ENCODE measurements at places on chromosomes 12 and 14.
A peak's percentile ranks its signal among the peaks of the same experiment; 100 is the strongest.

DNA sequence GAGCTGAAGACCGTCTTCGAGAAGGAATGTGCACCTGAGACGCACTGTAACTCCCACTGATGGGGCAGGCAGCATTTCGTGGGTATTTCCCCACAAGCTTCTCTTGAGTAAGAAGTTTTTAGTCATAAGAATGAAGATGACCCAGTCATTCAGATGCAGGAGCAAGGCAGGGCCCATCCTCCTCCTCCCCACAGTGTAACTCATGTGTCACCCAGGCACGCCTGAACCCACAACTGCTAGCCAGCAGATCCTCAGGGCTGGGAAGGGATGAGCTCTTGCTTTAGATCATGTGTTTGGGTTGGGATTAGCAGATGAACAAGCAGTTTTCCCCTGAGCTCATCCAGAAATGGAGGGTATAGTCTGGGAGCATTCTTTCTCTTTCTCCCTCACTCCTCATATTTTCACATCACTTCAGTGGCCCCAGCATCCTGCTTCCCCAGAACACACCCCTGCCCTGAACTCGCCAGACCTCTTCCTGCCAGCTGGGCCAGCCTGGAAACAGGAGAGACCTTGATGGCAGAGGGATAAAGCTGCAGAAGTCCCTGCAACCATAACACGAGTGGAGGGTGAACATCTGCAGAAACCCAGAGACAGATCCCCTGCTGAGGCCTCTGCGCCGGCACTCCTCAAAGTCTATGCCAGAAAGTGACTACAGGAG is 73.3 kb downstream of the B4GALNT3 start:
- DNase-seq = no peak

- DNase-seq = no peak
Observed at GRCh38 chr14:92154283-92154942, 32.6 kb downstream of the CPSF2 start.

DNA sequence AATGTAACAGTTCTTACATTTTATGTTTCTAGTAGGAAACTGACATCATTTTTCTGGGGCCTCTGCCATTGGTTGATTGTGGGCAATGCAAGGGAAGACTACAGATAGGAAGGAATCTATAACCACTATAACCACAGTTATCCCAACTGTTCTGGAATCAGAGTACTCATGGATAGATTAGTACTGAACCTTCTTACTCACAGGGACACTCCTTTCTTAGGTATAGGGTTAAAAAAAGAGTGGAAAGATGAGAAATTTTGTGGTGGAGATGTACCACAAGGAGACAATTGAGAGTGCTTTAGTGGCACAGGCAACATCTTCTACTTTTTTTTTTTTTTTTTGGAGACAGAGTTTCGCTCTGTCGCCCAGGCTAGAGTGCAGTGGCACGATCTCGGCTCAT is 21.0 kb downstream of the TMEM116 start:
- DNase-seq = no peak

DNA sequence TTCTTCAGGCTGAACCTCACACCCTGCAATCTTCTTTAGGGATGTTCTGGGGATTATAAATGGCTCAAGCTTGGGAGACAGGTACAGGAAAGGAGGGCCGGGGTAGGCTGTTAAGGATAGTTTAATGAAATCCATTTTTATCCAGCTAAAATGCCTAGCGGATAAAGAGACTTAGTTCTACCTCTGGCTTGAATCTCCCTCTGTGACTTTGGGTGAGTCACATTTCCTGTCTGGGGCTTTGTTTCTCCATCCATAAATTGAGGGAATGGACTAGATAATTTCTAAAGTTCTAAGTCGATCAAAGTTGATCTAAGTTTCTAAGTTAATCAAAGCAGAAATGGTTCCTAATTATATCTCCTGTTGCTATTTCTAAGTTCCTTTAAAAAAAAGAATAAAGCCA is 319.6 kb upstream of the E2F7 start:
- no peak for DNase-seq

DNA sequence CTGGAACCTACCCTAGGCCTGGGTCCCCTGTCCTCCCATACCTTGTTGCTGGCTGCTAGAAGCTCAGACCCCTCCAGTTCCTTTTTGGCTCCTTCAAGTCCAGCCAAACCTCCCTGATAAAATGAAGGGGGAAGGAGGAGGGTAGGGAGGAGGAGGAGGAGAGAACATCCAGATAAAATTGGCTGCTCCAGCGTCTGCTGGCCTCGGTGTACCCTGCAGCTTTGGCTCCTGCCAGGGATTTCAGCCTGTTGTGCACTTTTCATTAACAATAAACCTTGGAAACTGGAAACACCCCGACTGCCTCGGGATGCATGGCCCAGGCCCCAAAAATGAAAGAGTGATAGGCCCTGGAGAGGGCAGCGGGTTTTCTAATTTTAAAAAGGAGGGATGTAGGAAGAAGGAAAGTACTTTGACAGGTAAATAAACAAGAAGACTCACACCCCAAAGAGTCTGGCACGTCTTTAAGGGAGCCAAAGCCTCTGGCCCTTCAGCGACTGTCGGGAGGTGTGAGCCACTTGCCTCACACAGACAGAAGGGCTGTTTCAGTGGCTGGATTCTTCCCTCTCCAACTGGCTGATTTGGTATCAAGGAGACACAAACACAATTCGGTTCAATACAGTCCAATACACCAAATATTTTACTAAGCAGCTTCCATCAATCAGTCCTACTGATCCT is 49.8 kb downstream of the NUAK1 start:
- DNase-seq = no peak

GRCh38 chr14:97077687-97078086 is 280.5 kb downstream of the VRK1 start:
- DNase-seq = no peak

GRCh38 chr12:56084958-56085543 is 5.1 kb downstream of the ERBB3 start:
- DNase-seq = no peak

DNA sequence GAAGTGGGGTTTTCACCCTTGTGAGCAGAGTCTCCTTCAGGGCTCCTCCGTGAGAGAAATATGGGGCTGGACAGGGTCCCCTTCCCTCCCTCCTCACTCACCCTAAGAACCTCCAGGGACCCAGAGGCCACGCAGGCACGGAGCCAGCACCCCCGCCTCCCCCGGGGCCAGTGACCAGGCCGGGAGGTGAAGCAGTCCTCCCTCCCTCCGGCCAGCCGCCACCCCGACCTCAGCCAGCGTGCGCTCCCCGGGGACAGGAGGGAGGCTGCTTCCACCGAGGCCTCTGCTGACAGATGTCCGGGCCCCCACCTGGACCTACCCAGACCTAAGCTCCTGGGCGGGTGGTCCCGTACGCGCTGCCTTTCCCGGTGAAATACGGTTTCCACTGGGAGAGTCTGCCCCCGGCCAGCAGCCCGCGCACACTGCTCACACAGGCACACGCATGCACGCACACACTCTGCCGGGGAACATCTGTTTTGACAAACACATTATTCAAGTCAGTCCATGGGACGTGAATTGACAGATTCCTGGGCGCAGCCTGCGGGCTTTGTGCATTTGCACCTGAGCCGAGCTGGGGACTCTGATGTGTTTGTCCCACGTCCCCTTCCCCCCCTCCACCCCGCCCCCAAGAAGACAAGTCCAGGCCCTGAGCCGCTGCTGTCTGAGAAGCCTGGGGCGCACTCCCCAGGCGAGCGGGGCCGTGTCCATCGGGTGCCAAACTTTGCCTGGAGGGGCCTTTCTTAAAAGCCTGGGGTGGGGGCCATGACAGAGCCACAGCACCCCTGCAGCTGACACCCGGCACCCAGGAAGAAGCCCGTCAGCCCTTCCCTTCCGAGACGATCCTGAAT is 725 bp downstream of the RIMBP2 start:
- DNase-seq = peak; percentile 11

DNA sequence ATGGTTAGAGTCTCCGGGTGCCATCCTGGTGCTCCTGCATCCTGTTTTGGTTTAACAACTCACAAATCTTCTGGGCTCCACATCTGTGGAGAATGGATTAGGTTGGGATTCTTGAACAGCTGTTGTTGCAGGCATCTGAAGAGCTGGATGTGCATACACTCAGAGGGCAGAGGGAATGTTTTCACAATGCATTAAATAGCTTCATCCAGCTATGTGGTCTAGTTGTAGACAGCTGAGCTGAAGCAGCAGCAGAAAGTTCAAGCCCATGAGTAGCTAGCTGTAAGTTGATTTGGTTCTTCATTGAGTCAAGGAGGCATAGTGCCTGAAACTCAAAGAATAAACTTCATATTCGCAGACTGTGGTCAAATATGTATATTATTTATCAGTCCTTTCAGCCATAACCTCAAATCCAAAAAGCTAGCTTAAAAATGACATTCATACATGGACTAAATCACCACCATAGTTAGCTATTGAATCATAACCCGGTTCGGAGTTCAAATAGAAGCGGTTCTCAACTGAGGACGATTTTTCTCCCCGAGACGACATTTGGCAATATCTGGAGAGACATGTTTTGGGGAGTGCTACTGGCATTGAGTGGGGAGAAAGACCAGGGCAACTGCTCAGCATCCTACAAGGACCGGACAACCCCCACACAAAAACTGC is 858 bp upstream of the ANKRD13A start:
- no peak for DNase-seq

DNA sequence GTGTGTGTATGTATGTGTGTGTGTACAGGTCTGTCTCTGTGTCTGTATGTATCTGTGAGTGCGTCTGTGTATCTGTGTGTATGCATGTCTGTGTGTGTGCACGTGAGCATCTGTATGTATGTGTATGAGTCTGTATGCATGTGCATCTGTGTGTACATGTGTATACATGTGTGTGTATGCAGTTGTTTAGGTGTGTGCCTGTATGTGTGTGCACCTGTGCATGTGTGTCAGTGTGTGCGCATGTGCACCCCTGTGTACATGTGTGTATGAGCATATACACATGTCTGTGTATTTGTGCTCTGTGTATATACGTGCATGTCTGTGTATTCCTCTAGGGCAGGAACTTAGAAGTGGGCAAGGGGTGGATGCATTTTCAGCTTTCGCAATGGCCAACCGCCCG is 116.0 kb downstream of the TMEM132C start:
- no peak for DNase-seq

DNA sequence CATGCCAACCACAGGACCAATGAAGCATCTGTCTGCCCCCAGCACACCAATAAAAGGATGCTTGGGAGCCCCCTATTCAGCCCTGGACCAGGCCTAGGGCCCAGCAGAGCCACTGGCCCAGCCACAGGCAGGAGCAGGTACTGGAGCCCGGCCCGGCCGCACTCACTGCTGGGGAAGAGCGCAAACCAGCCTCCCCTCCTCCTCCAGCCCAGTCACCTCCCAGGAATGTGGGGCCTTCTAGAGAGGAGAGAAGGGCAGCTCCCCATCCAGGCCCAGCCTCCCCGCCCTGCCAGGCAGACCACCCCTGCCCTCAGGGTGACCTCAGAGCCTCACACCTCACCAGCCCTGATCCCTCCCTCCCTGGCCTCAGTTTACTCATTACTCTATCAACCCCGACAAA is 56.2 kb downstream of the CCNK start:
- DNase-seq = no peak

DNA sequence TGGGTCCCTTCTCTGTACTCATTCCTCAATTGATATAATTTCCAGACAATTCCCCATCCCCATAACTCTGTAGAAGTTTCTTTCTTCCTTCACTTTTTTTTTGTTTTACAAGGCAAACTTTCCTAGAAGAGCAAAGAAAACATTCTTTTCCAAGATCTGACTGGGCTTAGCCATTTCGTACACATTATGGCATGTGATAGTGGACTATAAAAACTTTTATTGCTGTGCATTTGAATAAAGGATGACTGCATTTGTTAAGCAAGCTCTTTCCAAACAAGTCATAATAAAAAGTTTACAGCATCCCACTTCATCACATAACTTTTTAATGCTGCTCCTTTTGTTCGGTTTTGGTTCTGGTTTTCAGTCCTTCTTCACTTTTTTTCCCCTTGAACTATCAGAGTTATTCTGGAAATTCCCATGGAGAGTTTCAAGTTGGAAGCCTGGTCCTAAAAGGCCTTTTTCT is 231.0 kb upstream of the HMGA2 start:
- DNase-seq = no peak

DNA sequence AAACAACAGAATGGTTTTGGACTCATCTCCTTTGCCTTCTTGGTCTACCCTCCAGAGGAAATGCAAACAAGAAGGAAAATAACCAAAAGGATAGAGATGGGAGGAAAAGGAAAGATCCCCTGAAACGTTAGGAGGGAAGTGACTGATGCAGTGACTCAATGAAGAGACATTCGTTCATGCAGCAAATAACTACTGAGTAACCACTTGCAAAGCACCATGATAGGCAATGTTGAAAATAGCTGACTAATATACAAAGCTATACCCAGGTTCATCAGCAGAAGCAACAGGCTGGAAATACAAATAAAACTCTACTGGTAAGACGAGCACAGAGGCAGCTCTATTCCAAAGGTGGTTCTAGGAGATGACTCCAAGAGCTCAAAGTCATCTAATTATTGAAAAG is 41.8 kb downstream of the R3HDM2 start:
- no peak for DNase-seq

DNA sequence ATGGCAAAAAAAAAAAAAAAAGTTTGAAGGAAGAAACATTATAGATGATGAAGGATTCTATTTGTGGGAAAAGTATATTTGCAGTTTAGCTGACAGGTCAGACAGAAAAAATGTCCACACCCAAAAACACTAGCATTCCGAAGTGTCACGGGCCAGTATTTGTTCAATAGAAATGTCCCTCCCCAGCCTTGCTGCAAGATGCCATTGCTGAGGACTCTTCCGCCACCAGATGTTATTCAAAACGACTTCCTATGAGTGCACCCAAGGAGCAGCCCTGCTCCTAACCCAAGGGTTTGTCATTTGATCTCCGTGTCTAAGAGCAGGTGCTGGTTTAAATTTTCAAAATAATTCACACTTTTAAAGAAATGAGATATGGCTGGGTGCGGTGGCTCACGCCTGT is 163.1 kb downstream of the GCH1 start:
- no peak for DNase-seq

GRCh38 chr12:32669584-32669983 is 9.5 kb upstream of the DNM1L start:
- DNase-seq = no peak
